GM03348 (cell line): ENCODE measurements at places on chromosomes 5 and 9.
A peak's percentile ranks its signal among the peaks of the same experiment; 100 is the strongest.

- no peak for DNase-seq
Measured at GRCh38 chr5:128331261-128331660, 206.8 kb downstream of the FBN2 start.

DNA sequence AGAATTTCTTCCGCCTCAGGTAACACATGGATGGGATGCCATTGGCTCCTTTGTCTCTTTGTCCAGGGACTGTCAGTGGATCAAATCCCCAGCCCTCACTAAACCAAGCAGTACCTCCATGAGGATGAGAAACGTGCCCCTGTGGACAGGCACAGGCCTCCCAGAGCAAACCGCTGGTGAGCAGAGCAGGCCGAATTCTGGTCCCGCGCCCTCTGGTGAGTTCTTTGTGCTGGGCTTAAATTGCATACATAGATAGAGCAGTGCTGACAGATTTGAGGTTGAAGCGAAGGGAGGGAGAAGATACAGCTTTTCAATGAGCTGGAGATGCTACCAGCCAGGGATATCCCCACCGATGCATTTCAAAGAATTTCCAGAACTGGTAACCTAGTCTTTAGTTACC, 143.8 kb downstream of the HSD17B3 start:
- DNase-seq: no peak

GRCh38 chr9:85443190-85443598, 298.6 kb downstream of the AGTPBP1 start:
- DNase-seq: no peak

DNA sequence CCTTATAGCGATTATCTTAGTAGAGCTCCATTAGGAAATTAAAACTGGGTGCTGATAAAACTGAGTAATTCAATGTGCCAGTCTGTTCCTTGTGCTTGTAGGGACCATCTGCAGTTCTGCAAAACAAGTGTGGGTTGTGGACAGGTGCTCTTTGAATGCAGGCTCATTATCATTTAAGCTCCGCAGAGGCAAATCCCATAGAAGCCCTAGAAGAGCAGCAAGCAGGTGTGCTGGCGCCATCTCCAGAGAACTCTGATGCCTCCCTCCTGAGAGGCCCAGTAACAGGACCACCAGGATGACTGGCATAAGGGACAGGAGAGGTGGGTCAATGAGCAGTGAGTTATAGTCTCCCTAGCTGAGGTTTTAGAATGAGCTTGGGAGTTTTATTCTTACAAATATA, 1342.4 kb upstream of the DMAC1 start:
- no peak for DNase-seq

GRCh38 chr9:120783602-120784047, 9.6 kb downstream of the FBXW2 start:
- DNase-seq: peak; percentile 67

DNA sequence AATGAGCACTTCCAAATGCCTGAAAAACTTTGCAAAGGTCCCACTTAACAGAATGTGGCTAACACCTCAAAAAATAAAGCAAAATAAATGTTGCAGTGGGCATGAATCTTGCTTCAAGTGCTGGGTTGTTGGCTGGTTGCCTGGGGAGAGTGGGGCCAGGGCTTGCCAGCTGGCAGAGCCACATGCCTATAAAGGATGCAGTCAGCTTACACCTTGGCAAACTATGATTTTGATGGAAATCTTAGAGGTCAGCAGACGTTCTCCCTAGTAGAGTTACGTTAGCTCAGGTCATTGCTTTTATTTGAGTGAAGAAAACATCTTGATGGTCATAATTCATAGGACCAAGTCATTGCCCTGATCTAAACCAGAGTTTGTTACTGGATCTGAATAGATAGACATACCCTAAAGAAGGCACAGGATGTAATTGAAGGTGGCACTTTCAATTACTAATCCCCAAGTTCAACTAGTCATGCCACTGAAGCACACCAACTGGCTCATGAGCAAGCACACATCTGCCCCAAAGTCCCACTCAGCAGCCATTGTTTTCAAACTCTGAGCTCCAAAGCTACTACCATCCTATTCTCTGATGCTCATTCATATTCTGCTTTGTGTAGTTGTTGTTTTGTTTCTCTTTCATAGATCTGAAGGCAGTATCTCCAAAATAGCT, 51.2 kb upstream of the ZSWIM6 start:
- no peak for DNase-seq

DNA sequence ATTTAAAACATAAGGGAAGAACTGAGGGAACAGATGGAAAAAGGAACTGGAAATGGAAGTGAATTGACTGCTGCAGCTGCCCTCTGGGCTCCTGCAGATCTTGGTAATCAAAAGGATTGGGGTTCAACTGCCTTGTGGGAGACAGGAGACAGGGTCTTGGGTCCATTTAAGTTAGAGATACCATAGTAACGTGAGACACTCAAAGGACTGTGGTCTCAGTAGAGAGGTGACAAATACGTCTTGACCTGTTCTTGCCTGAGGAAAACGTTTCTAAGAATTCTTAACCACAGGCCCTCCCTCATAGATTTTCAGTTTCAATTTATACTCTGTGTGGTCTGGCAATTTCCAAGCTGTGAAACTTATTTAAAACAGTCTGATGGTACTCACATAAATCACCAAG, 100.8 kb upstream of the DHFR start:
- no peak for DNase-seq

GRCh38 chr9:86643946-86644674, 289.9 kb upstream of the TUT7 start:
- DNase-seq: no peak

DNA sequence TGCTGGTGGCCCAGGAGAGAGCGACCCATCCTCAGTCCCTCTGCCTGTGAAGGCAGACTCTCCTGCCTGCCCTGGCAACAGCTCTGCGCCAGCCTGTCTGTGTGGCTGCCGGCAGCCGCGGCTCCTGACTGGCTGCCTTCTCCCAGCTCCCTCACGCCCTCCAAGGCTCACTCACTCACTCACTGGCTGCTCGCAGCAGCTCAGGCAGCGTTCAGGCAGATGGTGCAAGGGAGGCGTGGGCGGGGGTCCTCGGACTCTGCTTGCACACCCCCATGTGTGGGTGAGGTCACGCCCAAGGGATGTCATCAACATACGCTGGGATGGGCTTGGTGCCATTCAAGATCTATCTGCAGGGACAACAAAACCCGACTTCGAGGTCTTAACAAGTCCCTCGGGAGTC, 66.7 kb downstream of the DAB2IP start:
- DNase-seq: peak; percentile 86

DNA sequence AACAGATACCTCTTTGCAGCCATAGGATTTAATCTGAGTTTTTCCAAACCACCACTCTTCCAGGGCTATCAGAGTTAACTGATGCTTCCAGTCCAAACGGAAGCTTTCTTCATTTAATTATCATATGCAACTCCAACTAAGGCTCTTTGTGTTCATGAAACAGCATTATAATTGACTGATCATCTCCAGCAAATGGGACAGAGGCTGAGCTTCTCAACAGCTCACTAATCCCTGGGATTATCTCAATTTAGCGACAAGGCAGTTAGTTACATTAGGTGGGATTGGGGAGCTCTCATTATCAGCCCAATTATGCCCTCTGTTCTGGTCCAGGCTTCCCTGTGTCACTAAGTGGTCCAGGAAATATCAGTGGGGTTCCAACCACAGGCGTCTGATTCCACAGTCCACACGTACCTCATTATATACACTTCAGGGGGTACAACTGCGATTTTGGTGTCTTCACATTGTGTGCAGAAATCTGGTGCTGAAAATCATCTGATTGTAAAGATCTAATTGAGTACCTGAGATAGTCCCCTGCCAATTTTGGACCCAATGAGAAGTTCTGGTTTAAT, 313.5 kb upstream of the PANK3 start:
- no peak for DNase-seq

- DNase-seq: no peak
Measured at GRCh38 chr9:5848372-5848882, 15.5 kb upstream of the ERMP1 start.

GRCh38 chr9:128250839-128251731, 24.7 kb downstream of the GOLGA2 start:
- DNase-seq: no peak

DNA sequence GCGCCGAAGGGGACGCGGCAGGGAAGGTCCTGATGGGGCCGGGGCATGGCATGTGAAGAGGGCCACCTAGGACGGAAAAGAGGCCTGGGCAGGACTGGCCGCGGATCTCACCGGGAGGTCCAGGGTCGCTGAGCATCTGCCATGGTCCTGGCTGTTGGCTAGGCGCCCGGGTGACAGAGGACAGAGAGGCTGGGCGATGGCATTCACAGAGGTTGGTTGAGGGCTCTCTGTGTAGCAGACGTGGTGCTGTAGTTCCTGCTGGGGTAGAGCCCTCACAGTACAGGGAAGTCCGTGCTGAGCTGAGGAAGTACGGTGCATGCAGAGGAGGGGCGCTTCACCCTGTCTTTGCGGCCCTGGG, 427 bp downstream of the PCYOX1L start:
- no peak for DNase-seq

DNA sequence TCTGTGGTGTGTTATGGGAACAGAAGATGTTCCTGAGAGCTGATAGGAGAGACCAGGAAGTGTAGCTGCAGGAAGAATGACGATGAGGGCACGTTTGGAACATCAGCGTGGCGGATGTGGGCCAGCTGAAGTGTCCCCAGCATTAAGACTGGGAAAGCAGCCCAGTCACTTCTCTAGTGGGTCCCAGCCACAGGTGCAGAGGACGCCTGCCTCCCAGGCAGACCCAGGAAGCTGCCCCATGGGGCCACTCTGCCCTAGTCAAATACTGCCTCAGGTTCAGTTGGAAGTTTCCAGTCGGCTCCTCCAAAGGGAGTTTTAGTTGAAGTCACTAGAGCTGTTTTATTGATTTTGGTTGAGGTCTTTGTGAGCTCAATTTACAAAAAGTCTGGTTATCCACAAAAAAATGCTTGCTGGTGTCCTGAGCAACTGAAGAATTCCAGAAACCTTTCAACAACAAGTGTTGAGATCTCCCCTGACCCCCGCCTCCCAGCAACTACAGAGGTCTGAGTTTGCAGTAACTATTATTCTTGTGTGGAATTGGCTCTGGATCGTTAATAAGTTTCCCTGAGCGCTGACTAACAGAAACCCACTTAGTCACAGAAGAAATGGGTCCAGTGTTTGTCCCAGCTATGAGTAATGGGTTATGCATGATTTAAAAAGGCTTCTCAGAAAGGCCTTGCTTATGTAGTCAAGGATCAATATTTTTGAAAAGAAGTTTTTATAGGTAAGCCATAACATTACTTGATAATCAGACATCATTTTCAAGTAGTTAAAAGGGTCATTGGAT, 294.1 kb downstream of the FANCC start:
- peak; percentile 72 for DNase-seq

- DNase-seq: peak; percentile 44
Measured at GRCh38 chr9:93116072-93116961, 17.7 kb downstream of the NINJ1 start.

GRCh38 chr9:105656131-105656921, 5.9 kb upstream of the TAL2 start:
- DNase-seq: peak; percentile 55

GRCh38 chr5:105816961-105817360, 1853.8 kb downstream of the EFNA5 start:
- no peak for DNase-seq

GRCh38 chr9:121249563-121249962, 18.4 kb upstream of the GSN start:
- no peak for DNase-seq

DNA sequence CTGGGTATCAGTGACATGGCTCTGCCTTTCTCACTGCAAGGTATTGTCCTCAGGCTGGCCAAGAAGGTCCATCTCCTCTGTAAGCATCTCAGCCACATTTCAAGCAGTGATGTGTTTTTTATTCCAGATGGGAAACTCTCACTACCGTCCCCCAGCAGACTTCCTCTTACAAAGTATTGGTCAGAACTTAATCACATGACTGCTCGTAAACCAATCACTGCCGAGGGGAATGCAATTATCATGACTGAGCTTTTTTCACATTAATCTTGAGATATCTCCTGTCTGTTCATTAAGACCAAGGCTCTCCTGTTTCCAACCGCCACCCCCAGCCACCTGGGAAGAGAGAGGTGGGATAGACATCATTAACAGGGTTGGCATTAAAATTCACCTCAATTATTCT, 76.4 kb downstream of the BNC2 start:
- DNase-seq: no peak

DNA sequence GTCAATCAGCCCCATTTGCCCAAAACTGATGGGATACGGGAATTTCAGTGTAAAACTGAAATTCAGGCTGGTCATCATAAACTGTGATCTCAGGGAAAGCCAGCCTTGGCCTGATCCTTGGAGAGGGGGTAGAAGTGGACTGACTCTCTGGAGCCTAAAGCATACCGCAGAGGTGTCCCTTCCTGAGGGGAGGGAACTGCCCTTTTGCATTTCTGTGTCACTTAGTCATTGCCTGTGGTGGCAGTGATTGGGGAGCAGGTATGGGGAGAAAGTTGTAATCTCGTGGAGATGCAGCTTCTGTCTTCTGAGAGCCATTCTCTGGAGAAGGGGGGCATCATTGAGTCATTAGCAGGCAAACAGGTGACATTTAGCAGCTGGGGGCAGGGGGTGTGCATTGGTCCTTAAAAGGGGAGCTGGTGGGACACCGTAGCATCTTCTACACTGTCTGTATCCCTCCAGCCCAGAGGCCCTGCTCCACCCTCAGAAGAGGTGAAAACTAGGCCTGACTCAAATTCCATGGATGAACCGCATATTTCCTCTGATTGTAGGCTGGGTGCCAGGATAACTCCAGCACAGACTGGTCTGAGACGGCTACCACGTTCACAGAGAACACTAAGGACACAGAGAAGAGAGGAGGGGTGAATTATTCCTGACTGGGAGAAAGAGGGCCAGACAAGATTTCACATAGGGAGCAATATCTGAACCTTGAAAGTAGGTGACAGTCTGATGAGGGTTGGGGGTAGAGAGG, 143.3 kb downstream of the SEC61B start:
- DNase-seq: peak; percentile 59

DNA sequence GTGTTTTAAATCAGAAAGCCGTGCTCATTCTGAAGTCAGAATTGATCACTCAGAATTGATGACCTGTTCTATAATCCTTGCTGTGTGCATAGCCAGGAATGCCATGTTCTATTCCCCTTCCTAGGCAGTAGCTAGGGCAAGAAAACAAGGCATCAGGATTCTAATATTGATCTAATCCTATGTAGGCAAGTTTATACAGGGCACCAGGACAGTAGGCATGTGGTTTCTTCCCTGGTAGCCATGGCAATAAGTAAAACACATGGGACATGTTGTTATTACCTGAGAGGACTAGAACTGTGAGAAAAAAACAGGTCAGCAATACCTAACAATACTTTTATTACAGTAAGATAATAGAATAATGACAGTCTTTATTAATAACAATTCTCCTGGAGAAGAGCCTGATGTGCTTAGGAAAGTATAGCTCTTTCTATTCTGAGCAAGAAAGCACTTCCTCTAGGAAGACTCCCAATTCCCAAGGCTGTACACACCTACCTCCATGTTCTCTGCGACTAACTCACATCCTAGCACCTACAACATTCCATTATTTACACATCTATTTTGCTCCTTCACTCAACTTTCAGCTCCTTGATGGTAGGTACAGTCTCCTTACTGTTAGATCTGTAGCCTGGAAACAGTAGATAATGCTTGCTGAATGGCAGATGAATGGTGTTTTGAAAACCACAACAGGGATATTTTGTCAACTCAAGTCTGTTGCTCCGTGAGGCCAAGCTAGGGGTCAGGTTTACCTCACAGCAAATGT, 70.8 kb downstream of the STX17 start:
- DNase-seq: no peak
